Vagina (tissue), 2 donors: ENCODE measurements at places on chromosomes 2 and 18.

DNA sequence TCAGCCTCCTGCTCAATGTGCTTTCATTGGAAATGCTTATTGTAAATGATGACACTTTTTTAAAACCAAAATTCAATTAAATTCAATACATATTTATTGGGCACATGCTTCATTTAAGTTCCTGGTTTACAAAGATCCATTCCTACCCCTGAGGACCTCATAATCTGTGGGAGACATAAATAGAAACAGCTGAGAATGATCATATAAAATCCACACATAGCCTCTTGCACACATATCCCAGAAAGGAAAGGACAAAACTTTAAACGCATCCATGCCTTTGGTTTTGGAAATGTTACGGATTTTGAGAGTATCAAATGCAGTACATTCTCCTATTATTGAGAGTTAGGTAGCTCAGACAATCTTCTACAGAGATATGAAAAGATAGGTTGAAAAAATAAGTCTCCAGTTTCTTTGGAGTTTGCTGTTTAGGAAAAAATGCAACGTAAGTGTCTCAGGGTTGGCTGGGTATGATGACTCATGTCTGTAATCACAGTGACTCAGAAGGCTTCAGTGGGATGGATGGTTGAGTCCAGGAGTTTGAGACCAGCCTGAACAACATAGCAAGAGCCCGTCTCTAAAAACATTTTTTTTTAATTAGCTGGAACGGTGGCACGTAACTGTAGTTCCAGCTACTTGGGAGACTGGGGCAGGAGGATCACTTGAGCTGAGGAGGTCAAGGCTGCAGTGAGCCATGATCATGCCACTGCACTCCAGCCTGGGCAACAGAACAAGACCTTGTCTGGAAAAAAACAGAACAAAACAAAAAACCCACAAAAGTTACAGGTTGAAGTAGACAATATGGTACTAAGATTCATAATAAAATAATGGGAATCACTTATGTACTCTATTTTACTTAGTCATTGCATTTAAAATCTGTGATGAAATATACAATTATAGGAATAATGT is 3.9 kb upstream of the PRELID3A start:
- no peak for DNase-seq

DNA sequence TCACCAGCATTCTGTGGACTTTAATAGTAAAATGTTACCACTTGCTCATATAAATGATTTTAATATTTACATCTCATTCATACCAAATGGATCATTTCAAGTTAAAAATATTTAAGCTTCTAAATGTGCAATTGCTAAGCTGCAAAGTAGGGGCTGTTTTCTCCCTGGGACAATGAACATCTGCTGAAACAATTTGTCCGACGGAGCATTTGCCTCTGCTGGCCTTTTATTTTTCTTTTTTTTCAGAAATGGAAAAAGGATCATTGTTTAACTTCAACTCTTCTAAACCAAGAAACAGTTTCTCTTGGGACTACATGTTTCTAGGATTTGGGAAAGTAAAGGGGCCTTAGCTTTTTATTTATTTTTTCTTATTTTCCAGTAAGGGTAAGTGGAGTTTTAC is 43.8 kb upstream of the ITPRID2 start:
- DNase-seq = no peak

- DNase-seq = no peak
These were observed 186.5 kb upstream of the TPO start for GRCh38 chr2:1226766-1227165.

DNA sequence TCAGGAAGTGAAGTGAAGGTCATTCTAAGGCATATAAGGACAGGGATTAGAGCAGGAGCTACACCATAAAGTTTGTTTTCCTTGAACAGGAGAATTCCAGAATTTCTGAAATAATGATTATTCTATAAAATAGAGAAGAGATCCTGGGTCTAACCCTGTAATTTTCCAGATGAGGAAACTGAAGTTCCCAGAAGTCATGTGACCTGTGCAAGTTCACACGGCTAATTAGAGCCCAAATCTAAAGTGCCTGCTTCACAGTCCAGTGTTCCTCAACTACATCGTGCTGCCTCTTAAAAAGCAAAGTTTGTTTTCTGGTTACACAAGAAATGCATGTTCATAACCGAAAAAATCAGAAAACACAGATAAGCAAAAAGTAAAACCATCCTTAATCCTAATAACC is 34.9 kb downstream of the PLB1 start:
- DNase-seq = no peak

- peak; percentile 77 for DNase-seq
These were observed 2.6 kb downstream of the HS6ST1 start for GRCh38 chr2:128315829-128316776.

DNA sequence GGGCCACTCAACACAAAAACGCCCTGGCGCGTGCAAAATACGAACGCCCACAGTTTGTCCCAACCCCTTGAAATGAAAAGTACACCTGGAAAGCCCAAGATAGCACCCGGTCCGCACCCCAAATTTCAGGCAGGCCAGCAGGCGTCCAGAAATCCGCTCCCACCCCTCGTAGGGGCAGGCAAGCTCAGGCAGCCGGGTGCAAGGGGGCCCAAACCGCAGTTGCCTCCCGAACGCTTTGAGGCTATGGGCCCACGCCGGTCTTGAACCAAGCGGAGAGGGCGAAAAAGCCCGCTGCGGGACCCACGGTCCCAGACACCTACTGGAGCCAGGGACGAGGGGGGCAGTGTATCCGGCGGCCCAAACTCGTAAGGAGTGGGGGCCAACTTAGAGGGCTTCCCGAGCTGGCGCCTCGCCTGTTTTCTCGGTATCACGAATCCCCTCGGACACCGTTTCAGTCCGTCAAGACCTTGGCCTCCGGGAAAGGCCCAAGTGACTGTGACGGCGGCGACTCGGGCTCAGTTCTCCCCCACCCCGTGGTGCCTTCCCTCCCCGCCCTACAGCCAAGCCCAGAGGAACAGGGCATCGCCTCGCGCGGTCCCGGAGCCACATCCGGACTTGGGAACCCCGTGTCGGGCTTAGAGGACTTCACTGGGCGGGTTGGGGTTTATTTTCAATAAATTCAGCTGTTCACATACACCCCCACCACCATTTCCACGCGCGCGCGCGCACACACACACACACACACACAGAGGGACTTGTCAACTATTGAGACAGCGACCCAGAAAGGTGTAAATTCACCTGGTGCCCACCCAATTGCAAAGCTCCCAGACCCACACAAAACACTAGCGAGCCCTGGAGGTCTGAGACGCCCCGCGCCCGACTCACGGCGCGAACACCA is 6.2 kb upstream of the SATB2 start:
- no peak for DNase-seq

GRCh38 chr2:47601568-47601967 is 181.4 kb upstream of the MSH6 start:
- DNase-seq = no peak

DNA sequence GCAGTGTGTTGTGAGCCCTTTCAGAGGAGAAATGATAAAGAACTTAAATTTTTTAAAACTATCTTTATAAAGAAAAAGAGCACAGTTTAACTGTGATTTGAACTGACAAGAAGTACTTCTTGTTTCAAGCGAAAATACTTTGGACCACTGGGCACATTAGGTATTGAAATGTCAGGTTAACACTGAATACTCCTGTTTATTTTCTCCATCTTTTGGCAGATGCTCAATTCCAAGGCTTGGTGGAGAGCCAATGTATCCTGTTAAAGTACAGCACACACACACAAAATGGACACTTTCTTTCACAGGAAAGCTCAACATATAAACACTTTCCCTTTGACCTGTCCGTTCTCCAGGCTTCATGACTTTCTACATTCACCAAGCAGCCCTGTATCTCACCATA is 32.6 kb upstream of the SP3 start:
- DNase-seq = no peak

GRCh38 chr2:175282300-175282699 is 100.8 kb upstream of the ATP5MC3 start:
- no peak for DNase-seq

DNA sequence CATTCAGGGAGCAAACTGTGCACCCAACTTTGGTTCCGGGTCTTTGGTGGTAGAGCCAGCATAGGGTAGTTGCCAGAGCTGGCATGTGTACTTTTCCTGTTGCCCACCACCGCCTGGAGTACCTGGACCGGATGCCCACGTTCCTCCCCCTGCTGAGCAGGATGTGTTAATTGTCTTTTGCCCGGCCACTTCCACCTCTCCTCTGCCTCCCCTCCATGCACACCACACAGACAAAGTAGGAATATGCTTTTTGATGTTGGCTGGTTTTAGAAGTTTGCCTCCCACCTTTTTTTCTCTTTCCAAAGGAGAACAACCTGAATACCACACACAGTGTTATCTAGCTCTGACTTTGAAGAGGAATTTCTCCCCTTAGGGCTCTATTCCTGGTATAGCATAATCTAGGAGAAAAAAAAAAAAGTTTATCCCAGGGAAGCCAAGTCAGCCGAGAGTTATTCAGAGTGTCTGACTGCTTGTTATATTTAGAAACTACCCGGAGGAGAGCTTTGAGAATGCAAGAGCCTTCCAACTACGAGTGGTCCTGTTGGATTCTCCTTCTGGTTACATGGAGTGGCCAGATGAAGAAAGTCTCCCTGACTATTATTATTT is 111.9 kb downstream of the SETBP1 start:
- DNase-seq = no peak

DNA sequence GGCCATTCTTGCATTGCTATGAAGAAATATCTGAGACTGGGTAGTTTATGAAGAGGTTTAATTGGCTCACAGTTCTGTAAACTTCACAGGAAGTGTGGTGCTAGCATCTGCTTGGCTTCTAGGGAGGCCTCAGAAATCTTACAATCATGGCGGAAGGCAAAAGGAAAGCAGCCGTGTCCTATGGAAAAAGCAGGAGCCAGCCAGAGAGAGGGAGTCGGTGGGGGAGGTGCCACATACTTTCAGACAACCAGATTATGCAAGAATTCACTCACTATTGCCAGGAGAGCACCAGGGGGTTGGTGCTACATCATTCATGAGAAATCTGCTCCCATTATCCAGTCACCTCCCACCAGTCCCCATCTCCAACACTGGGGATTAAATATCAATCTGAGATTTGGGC is 64.1 kb downstream of the CPS1 start:
- no peak for DNase-seq
